Activated CD8-positive, alpha-beta memory T cell treated with anti-CD3 and anti-CD28 coated beads for 1 hour (primary cell): ENCODE measurements at places on chromosomes 5 and 9.

DNA sequence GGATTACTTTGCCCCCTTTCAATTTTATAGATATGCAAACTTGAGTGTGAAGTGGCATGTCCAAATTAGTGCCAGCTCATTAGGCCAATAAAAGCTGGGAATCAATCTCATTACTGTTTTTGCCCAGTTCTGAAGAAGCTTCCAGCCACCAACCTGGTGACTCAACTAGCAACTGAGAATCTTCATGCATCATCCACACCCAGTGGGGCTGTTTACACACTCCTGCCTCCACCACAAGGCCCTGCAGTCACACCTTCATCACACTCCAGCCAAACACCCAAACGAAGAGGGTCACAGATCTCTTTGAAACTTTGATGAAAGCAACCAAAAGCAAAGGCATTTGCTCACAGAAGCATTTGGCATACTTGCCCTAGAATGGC is 41.3 kb upstream of the S1PR3 start:
- no peak for DNase-seq

- DNase-seq: no peak
Observed at GRCh38 chr9:95086564-95086955, 230.9 kb downstream of the FANCC start.

- no peak for DNase-seq
Observed at GRCh38 chr5:50856401-50857119, 190.1 kb downstream of the PARP8 start.

DNA sequence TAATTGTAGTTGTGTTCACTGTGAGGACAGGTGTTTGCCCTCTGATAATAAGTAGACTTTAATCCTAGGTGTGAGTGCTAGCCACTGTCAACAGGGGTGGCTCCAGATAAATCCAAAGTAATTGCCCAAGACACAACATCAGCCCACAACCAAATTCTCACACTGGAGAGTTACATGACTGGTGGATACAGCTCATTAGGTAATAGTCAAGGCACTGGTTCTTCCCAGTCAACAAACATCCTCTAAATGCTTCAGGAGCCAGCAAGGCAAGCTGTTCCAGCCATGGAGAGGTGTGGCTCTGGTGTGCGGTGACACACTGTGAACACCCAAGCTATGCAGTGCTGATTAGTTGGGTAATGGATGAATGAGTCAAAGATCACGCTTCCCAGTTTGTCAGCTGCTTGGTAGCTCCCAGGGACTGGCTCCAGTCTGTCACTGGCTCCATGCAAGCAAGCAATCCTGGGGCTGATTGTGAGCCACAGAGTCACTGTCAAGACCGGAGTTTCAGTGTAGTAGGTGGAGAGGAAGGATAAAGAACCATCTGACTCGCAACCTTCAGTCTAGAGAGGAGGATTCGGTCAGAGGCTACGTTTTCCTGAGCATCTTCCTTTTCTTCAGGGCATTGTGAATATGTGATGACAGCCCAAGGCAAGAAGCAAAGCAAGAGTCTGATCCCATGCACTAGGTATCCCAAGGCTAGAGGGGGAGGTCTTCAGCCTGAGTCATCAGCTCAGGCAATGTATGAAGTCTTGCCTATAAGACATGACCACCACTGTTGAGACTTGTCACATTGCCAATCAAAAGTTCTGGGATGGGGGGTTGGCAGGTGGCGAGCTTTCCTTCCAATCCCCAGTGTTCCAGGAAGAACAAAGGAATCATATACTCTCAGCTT is 63.1 kb downstream of the UGCG start:
- DNase-seq: no peak

GRCh38 chr9:72355153-72355552 is 9.9 kb downstream of the ZFAND5 start:
- no peak for DNase-seq

GRCh38 chr5:75753182-75753581 is 35.9 kb upstream of the POC5 start:
- DNase-seq: no peak

DNA sequence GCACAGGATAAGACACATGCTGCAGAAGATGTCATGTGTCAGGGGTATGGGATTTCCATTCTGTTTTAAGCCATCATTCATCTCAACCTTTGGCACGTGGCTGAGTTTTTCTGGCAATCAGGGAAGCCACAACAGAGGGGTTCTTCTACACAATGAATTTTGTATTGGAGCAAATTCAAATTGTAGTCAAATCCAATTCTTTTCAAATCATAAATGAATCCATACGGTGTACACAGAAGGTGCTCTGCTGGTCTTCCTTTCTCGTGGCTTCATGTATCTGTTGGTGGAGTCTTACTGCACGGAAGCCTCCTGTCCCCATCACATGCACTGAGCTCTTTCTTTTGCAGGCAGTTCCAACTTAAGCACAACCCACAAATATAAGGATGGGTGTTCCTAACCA is 436.7 kb upstream of the DAP start:
- DNase-seq: no peak

DNA sequence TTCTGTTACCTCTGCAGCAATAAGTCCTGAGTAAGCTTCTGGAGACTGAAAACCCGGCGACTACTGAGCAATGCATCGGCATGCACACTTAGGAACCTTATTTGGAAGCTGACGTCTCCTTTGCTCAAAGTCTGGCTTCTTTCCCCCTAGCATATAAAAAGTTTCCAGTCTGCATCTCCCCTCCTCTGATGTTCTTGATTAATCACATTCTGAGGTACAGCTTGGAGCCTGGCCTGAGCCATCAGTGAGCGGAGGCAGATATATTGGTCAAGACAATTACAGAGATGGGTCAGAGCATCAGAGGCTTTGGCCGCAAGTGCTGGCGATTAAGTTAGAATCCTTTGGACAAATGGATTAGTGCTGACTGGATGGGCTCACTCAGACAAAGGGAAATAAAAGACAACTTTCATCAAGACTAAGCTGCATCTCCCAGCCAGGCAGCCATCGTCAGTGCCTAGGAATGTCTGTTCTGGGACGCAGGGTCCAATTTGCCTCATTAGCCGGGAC is 140.7 kb downstream of the MTX3 start:
- no peak for DNase-seq

DNA sequence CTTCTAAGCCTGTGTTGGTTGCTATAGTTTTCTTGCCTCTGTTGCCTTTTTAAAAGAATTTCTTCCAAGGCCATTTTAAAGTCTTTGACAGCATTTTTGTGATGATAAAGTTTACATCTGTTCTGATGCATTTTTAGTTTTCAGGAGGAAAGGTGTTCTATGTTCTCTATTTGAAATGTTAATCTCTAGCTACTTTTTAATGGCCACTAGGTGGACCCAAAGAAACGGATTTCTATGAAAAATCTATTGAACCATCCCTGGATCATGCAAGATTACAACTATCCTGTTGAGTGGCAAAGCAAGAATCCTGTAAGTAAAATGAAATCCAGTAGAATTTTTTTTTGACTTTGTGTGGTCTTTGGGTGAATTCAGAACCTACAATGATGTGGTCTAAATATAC is 60.2 kb downstream of the MELK start:
- no peak for DNase-seq

GRCh38 chr5:53277491-53277890 is 167.9 kb upstream of the MOCS2 start:
- no peak for DNase-seq

DNA sequence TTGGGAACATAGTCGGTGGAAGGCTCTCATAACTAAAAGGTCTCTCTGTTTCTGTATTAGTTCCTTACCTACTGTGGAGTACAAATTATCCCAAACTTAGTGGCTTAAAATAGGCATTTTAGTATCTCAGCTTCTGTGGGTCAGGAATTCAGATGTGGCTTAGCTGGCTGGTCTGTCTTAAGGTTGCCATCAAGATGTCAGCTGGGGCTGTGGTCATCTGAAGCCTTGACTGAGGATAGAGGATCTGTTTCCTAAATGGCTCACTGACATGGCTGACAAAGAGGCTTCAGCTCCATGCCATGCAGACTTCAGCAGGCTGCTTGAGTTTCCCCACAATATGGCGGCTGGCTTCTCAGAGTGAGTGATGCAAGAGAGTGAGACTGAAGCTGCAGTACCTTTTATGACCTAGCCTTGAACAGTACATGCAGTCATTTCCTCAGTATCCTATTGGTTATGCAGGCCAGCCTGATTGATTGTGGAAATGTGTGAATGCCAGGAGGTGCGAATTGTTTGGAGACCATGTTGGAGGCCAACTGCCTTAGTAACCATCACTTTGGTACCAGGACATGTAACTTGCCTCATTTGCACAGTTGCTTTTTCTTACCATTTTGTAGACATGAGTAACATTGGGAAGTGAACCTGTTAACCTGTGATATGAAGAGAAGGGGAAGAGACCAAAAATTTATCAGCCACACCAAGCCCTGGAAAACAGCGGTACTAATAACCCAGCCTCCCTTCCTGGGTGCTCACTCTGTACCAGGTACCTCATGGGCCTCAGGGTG is 152.8 kb upstream of the IER5L start:
- no peak for DNase-seq

DNA sequence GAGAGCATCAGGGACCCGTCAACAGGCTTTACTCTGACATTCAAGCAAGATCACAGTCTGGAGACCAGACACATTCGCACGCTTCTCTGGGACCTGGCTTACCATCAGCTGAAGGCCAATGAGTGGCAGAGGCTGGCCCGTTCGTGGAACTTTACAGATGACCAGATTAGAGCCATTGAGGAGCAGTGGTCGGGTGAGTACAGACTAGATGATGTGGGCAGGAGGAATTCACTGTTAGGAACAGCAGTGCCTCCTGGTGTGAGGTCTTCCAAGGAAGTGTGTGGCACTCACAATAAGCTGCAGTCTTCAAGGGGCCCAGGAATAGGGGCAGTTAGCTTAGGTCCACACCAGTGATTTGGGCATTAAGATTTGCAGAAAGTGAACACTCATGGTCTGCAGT is 50.4 kb downstream of the POC5 start:
- no peak for DNase-seq
